Metanephros (tissue), 2 donors: ENCODE measurements at places on chromosomes 1 and 21. TPM values are rescaled to one million over a fixed set of nuclear protein-coding genes. Genes with fewer than 3 reads are reported as not detected.

The VPS45 gene
- 46.2 TPM for total RNA-seq

The TSSK3 gene
- 1.1 TPM for total RNA-seq

The CNIH3 gene
- 11.0 TPM for total RNA-seq

The ESPN gene
- 9.3 TPM for total RNA-seq

The KRTAP10-9 gene
- total RNA-seq: not detected

The LMX1A gene
- 0.12 TPM for total RNA-seq

The TAS1R1 gene
- 0.53 TPM for total RNA-seq

The PDE9A gene
- 30.1 TPM for total RNA-seq

The HSPB7 gene
- 7.3 TPM for total RNA-seq

The RBM11 gene
- total RNA-seq: 2.7 TPM
